ENCODE measurements at places on chromosomes 7 and 10. TPM values are rescaled to one million over a fixed set of nuclear protein-coding genes. Genes with fewer than 3 reads are reported as not detected.

The LRRD1 gene
- 0.19 TPM for total RNA-seq

The PDZD7 gene
- total RNA-seq: 1.4 TPM

The CHST3 gene
- total RNA-seq: 21.7 TPM

DNA sequence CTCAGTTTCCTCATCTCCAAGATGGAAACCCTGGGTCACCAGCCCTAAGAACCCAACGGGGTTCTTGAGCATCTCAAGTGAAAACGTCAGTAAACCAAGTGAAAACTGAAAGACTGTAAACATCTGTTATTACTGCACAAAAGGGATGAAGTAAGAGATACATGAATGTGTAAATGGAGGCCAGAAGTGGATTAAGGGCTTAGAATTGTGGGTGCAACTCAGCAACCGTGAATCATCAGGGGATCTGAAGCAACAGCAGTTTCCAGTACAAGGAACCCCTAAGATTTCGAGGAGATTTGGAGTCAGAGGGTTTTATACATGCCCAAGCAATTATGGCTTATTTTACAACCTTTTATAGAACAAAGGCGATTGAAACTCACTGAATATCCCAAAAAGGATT lies 95.7 kb upstream of the SVIL start:
- no peaks in the 10 kb centered on the region for H3K27me3 ChIP-seq
- peaks cover 37% of the 10 kb centered on the region for H3K36me3 ChIP-seq
- H3K4me1 ChIP-seq: peaks cover 66% of the 10 kb centered on the region

- no peaks in the 10 kb centered on the region for H3K36me3 ChIP-seq
- H3K4me3 ChIP-seq: no peak overlapping the region
- H3K4me1 ChIP-seq: peaks cover 54% of the 10 kb centered on the region
- no peak overlapping the region for H3K27ac ChIP-seq
These were observed 164.0 kb downstream of the SH2D4B start for GRCh38 chr10:80701706-80702105.

DNA sequence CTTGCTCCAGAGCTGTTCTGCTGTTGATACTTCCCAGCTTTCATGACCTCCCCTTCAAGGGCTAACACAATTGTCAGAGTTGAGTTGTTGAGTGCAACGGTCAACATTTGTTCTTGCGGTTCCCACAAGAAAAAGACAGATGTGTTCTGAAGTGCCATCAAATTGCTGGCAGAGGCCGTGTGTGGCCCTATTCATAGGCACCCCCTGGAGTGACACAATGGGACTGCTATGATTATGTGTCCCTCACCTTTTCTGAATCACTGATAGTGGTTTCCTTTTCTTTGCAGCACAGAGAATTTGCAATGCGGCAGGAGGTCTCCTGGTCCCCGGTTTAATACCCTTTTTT lies 5.8 kb upstream of the IGFBP1 start:
- H3K4me3 ChIP-seq: no peak overlapping the region
- H3K36me3 ChIP-seq: no peaks in the 10 kb centered on the region
- DNase-seq: no peak
- no peaks in the 10 kb centered on the region for H3K4me1 ChIP-seq

- peaks cover 11% of the 10 kb centered on the region for H3K4me1 ChIP-seq
- H3K4me3 ChIP-seq: no peak overlapping the region
- H3K27me3 ChIP-seq: no peaks in the 10 kb centered on the region
- peaks cover 4% of the 10 kb centered on the region for H3K36me3 ChIP-seq
These were observed 80.9 kb downstream of the FAM171A1 start for GRCh38 chr10:15290150-15290549.

GRCh38 chr7:151393031-151393977 lies 16.5 kb downstream of the WDR86 start:
- H3K4me1 ChIP-seq: peaks cover 5% of the 10 kb centered on the region
- H3K4me3 ChIP-seq: no peak overlapping the region
- H3K27me3 ChIP-seq: no peaks in the 10 kb centered on the region
- H3K27ac ChIP-seq: no peak overlapping the region

- peak overlapping the region; percentile 46 for H3K4me3 ChIP-seq
- H3K27me3 ChIP-seq: no peaks in the 10 kb centered on the region
These were observed 67.6 kb downstream of the CDK6 start for GRCh38 chr7:92768501-92769393.

DNA sequence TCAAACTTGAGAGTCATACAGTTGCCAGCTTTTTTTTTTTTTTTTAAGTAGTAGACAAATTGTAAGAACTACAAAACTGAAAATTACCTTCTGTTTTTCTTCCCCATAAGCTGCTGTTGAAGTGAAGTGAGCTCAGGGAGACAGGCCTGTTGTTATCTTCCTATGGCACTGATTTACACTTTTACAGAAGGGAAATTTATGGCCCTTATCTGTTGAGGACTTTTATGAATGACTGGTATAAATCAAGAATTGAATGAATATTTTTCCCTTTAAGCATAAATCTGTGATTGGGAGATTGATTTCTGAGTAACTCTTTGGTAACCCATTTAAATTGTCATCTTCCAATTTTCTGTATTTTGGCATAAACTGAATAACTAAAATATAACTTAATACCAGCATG lies 124.0 kb downstream of the SDK1 start:
- H3K27me3 ChIP-seq: no peaks in the 10 kb centered on the region
- no peak overlapping the region for H3K27ac ChIP-seq
- H3K4me1 ChIP-seq: peaks cover under 1% of the 10 kb centered on the region

DNA sequence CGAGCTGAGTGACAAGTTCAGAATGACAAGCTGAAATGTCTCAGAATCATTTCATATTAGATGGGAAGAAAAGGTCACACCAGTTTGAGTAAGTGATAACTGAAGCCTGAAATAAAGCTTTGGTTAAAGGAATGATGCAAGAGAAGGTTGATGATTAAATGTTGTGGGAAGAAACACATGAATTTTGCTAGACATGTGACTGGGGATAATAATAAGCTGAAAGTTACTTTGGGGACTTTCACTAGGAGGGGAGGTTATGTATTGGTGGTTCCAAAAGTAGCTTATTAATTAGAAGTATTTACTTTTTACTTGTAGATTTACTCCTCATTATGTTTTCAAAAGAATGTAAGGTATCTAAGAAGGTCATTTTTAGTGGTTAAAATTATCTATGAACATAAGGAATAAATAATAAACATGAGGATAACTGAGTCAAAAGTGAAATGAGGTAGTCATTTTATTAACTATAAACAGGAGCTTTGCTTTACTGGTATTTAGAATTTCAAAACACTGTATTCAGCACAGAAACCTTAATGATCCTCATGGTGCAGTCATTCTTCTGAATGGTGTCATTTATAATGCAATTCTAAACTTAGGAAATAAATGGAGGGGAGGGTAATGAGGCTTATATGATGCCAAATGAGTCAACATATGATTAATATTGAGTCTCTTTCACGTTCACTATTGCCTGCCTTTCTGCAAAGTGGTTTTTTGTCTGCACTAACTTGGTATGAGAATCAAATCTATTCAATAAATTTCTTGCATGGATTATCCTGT lies 63.7 kb downstream of the PRKG1 start:
- H3K27me3 ChIP-seq: no peaks in the 10 kb centered on the region
- H3K4me1 ChIP-seq: no peaks in the 10 kb centered on the region
- H3K36me3 ChIP-seq: no peaks in the 10 kb centered on the region
- no peak for DNase-seq

GRCh38 chr7:33221390-33221789 lies 92.0 kb downstream of the BBS9 start:
- no peak for DNase-seq
- H3K27me3 ChIP-seq: no peaks in the 10 kb centered on the region
- no peaks in the 10 kb centered on the region for H3K4me1 ChIP-seq
- peaks cover 4% of the 10 kb centered on the region for H3K36me3 ChIP-seq

DNA sequence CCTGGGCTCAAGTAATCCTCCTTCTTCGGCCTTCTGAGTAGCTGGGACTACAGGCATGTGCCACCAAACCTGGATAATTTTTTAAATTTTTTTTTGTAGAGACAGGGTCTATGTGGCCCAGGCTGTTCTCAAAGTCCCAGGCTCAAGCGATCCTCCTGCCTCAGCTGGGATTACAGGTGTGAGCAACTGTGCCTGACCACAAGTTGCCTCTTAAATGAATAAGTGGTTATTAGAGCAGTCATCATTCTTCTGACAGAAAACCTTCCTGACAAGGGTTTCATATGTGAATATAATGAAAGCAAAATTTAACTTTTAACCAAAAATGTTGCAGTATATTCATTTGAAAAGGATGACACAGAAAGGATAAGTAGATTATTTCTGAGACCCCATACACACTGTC lies 532.5 kb downstream of the GRM8 start:
- no peak overlapping the region for H3K4me3 ChIP-seq
- H3K4me1 ChIP-seq: peaks cover 12% of the 10 kb centered on the region
- H3K27ac ChIP-seq: no peak overlapping the region
- no peak for DNase-seq
- H3K36me3 ChIP-seq: no peaks in the 10 kb centered on the region

- no peak for DNase-seq
- H3K36me3 ChIP-seq: peaks cover 17% of the 10 kb centered on the region
- peaks cover 92% of the 10 kb centered on the region for H3K27me3 ChIP-seq
- H3K27ac ChIP-seq: peak overlapping the region; percentile 76
- peaks cover 38% of the 10 kb centered on the region for H3K4me1 ChIP-seq
- peak overlapping the region; percentile 82 for H3K4me3 ChIP-seq
These were observed 5.8 kb downstream of the TWIST1 start for GRCh38 chr7:19111474-19112273.

- H3K27ac ChIP-seq: no peak overlapping the region
- H3K27me3 ChIP-seq: no peaks in the 10 kb centered on the region
- no peak overlapping the region for H3K4me3 ChIP-seq
- H3K4me1 ChIP-seq: peaks cover 5% of the 10 kb centered on the region
These were observed 3.1 kb downstream of the CYP2W1 start for GRCh38 chr7:985915-986741.

DNA sequence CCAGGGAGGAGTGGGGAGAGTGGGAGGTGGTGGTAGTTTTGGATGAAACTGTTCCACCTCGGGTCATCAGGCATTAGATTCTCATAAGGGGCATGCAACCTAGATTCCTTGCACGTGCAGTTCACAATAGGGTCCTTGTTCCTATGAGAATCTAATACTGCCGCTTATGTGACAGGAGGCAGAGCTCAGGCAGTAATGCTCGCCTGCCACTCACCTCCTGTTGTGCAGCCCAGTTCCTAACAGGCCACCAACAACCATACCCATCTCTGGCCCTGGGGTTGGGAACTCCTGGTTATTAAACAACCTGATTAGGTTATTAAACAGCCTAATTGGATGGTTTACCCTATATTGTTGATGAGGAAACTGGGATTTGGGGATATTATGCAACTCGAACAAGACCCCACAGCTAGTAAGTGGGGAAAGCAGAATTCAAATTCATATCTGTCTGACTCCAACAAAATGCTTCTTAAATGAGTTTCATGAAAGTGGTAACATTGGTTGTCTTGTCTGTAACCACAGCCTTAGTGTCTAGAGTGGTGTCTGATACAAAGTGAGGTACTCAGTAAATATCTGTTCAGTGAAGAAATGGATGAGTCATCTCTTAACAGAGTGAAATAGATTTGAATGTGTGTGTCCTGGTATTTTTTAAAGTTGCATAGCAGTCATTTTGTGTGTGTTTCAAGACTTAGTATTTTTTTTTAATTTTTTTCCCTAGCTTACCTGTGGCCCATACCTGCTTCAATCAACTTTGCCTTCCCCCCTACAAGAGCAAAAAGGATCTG lies 101.6 kb downstream of the HECTD2 start:
- H3K4me1 ChIP-seq: no peaks in the 10 kb centered on the region
- H3K4me3 ChIP-seq: no peak overlapping the region
- H3K36me3 ChIP-seq: peaks cover 4% of the 10 kb centered on the region

DNA sequence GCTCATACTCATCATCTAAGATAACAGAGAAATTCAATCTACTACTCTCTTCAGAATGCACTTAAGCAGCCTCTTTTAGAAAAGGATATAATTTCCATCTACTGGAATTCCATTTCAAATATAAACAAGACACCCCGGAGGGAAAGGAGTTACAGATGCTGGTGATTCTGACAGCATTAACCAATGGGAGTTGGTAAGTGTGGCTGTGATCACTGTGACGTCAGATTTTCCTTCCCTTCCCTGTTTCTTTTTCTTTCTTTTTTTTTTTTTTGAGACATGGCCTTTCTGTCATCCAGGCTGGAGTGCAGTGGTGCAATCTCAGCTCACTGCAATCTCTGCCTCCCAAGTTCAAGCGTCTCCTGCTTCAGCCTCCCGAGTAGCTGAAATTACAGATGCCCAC lies 106.6 kb downstream of the ACTR3B start:
- no peaks in the 10 kb centered on the region for H3K27me3 ChIP-seq
- DNase-seq: no peak
- no peaks in the 10 kb centered on the region for H3K36me3 ChIP-seq
- no peak overlapping the region for H3K4me3 ChIP-seq
- no peak overlapping the region for H3K27ac ChIP-seq
- no peaks in the 10 kb centered on the region for H3K4me1 ChIP-seq

GRCh38 chr10:33112831-33113455 lies 154.9 kb upstream of the ITGB1 start:
- H3K4me3 ChIP-seq: no peak overlapping the region
- no peaks in the 10 kb centered on the region for H3K36me3 ChIP-seq
- H3K27me3 ChIP-seq: peaks cover 4% of the 10 kb centered on the region
- no peak overlapping the region for H3K27ac ChIP-seq

- H3K27me3 ChIP-seq: peaks cover 9% of the 10 kb centered on the region
- H3K4me1 ChIP-seq: no peaks in the 10 kb centered on the region
- DNase-seq: no peak
- H3K4me3 ChIP-seq: no peak overlapping the region
These were observed 40.4 kb upstream of the CDCA7L start for GRCh38 chr7:21986096-21986495.

DNA sequence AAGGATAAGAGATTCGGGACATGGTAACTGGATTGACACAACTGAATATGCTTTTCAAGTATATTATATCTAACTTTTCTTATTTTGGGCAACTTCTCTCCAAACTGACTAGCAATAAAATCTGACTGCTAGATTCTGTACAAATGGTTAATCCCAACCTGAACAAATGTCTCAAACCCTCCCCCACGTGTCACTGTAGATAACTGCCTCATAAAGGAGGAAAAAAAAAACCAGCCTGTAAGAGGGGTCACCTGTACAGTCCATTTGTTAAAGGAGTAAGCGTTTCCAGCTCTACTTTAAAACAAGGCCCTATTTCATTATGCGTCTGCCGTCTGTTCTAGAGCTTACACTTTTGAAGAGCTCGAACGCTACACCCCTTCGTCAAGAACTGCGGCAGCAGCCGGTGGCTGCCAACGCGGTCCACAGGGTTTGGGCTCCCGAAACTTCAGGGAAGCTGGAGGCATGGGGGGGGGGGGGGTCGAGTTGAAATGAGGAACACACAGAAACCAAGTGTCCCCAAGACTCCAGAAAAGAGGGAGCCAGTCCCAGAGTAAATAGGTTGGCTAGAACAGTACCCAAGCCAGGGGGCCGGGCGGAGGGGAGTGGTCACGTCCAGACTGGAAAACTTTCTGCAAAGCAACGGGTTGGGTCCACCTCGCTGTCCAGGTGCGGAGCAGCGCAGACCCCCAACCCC lies 492 bp downstream of the COG5 start:
- DNase-seq: no peak
- peak overlapping the region; percentile 96 for H3K27ac ChIP-seq
- H3K4me1 ChIP-seq: peaks cover 29% of the 10 kb centered on the region
- H3K27me3 ChIP-seq: no peaks in the 10 kb centered on the region

GRCh38 chr7:130273081-130273932 lies 6.6 kb downstream of the CPA2 start:
- H3K4me3 ChIP-seq: peak overlapping the region; percentile 82
- H3K4me1 ChIP-seq: peaks cover 70% of the 10 kb centered on the region
- peak; percentile 82 for DNase-seq
- H3K36me3 ChIP-seq: no peaks in the 10 kb centered on the region
- peak overlapping the region; percentile 93 for H3K27ac ChIP-seq
